GF-D8 (cell line): ENCODE measurements at places on chromosomes 13 and 19.
A peak's percentile ranks its signal among the peaks of the same experiment; 100 is the strongest.

DNA sequence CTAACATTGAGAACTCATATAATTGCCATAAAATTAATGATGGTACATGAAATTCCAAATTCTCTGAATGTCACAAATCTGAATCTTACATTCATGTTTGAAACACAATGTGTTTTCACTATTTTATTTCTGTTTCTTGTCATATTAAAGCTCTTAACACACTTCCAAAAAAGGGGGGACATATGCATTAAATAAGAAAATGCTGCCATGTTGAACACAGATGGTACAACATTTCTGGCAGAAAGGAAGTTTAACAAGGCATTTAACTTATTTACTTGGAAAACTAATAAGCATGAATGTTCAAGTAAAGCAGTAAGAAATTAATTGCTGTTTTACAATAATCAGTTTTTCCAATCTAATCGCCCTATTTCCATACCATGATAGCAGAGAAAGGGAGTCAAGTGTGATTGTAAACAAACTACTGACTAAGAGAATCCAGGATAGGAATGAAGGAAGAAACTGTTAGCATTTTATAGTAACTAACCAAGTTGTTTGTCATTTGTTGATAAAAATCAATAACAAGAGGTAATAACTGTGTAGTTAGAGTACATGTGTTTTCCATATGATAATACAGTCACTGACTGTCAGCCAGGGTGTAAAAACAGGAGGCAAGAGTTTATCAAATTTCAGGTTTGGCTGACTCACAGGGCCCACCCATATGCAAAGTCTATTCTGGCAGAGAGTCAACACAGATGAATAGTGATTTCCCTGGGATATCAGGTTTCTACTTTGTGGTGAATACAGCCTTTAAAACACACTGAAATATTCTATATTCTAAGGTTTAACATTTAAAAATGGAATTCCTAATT lies 5.7 kb upstream of the FOXO1 start:
- no peak for DNase-seq

DNA sequence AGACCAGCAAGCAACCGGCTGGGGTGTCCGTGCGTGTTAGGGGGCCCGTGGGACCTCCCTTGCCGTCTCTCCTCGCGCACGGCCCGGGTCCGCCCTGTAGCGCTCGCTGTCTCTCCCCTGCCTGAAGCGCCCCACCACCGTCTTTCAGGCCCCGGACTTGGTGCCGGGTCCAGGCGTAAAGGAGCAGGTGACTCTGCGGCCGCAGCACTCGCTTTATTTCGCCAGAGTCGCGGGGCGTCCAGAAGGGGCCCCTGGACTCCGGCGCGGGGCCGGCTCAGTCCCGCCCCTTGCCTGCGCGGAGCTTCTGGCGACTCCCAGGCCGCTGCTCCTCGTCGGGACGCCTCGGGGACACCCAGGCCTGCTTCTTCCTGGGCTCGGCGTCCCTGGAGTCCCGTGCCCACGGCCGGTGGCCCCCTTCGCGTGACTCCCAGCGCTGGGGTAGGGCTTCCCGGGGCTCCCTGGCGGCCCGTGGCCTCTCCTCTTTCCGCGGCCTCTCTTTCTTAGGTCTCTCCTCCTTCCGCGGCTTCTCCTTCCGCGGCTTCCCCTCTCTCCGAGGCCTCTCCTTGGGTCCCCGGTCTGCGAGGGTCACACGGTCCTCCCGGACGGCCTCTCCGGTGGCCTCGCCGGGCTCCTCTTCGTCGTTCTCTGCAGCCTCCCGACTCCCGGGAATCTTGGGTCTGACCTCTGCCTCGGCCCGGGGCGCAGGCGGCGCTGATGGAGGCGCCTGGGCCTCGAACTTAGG lies 3.1 kb downstream of the AMH start:
- DNase-seq = no peak

DNA sequence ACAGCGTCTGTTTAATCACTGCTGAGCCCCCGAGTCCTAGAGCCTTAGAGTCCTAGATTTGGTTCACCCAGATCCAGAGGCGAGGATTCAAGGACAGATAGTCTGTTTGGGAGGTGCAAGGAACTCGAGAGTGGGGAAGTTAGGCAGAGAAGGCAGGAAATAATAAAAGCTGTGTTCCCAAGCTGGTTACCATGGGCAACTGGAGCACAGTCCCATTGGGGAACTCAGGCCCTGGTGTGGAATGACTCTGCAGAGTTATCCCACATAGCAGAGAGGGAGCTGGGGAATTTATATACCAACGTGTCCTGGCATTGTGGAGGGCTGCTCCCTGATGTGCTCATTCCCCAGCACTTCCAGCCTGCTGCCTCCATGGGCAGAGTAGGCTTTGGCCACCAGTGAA lies 9.7 kb downstream of the IGSF23 start:
- peak; percentile 68 for DNase-seq

DNA sequence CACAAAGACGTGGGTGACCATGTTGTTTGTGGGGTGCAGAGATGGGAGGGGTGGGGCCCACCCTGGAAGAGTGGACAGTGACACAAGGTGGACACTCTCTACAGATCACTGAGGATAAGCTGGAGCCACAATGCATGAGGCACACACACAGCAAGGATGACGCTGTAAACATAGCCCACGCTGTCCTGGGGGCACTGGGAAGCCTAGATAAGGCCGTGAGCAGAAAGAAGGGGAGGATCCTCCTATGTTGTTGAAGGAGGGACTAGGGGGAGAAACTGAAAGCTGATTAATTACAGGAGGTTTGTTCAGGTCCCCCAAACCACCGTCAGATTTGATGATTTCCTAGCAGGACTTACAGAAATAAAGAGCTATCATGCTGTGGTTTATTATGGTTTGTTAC lies 5.6 kb downstream of the KLK2 start:
- DNase-seq = no peak

- peak; percentile 36 for DNase-seq
These were observed 1.3 kb downstream of the ARHGAP45 start for GRCh38 chr19:1068009-1069001.

- DNase-seq = no peak
These were observed 11.7 kb downstream of the GNA11 start for GRCh38 chr19:3105641-3106508.

GRCh38 chr13:106568299-106569003 lies 514 bp upstream of the ARGLU1 start:
- DNase-seq = peak; percentile 66

GRCh38 chr19:48415395-48415794 lies 21.9 kb downstream of the GRIN2D start:
- DNase-seq = no peak

DNA sequence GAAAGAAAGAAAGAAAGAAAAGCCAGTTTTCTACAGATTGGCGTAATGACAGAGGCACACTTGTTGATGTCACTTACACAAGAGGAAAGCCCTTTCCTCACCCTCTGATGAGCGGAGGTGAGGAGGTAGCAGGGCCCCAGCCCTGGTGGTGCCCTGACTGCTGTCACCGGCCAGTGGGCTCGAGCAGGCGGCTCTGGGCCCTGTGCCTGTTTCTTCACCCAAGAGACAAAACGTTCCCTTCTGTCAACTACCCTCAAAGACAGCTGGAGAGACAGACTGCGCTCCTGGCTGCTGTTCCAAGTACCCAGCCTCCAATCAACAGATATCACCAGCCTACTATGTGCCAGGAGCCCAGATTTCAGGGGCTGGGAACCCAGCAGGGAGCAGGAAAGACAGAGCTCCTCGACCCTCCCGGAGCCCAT lies 10.1 kb downstream of the EPS15L1 start:
- no peak for DNase-seq

GRCh38 chr19:19540064-19540714 lies 2.1 kb downstream of the CILP2 start:
- no peak for DNase-seq

GRCh38 chr13:46554951-46555350 lies 2.0 kb downstream of the LRCH1 start:
- no peak for DNase-seq

- DNase-seq = no peak
These were observed 600 bp upstream of the HMGB1 start for GRCh38 chr13:30466358-30466714.

- DNase-seq = peak; percentile 34
These were observed 1.2 kb upstream of the PLEKHG2 start for GRCh38 chr19:39411081-39411831.
